ENCODE measurements at places on chromosomes 2 and 18.

GRCh38 chr2:100257939-100258338, 64.4 kb downstream of the LONRF2 start:
- DNase-seq, result no peak

- DNase-seq, result peak; percentile 52
Observed at GRCh38 chr2:90069290-90069894, 1377.9 kb downstream of the RPIA start.

DNA sequence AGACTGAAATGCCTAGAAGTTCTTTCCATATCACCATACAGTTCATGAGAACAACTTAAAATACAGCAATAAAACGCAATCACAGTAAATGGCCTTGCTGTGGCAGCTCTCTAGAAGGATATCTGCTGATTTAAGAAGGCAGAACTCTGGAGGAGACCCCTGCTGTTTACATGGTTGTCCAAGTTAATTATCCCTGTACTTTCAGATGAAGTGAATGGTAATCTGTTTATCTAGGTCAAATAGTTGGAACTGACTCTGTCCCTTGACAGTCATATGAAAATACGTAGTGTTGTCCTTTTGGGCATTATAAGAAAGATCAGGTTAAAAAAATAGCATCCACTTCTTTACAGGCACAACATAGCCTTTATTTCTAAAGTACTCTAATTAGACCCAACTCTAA, 115.6 kb downstream of the COLEC12 start:
- DNase-seq, result no peak

DNA sequence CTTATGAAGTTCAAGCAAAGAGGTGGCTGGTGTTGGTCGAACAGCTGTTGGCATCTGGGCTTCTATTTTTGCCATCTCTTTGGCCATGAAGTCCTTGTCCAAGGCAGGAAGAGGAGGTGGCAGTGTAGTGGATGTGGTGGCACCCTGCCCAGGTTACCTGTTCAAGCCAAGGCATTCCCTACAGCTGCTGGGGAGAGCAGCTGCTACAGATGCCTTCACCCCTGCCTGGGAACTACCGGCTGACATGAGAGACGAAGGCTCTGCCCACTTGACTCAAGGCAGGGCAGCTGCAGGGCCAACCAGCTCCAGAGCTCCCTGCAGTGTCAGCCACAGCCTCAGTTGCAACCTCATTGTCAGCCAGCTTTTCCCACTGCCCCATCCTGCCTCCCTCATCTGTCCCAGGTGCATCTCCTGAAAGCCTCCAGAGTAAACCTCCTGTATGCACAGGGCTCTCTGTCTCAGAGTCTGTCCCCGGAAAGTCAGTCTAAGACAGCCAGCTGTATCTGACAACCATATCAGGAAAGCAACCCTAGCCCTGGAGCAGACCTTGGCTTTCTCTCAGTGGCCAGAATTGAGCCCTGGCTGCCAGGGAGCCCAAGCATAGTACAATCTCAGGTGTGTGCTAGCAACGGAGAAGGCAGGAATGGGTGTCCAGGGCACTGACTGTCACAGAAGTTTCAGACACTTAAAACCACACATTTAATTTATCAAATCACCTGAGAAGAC, 115.9 kb downstream of the RPIA start:
- no peak for DNase-seq

Data from endodermal cell (in vitro differentiated cells).